ENCODE measurements at places on chromosomes 7 and 10.

DNA sequence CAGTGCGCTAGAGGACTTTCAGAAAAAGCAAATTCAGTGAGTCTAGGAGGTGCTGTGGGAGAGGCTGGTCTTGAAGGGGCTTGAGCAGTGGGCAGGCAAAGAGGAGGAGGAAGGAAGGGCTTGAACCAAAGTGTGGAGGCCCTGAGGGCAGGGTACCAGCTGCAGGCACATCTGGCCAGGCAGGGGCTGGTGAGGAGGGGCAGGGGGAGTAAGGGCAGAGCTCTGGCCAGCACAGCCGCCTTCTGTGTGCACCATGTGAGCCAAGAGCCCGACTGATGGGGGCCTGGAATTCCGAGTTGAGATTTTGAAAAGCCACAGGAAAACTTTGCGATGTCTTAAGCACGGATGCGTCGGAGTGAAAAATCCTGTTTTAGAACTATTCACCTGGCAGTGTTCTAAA, 74.5 kb downstream of the PRPF18 start:
- DNase-seq: no peak

- DNase-seq: no peak
These were observed 117.5 kb upstream of the PRPS1L1 start for GRCh38 chr7:18145160-18145559.

DNA sequence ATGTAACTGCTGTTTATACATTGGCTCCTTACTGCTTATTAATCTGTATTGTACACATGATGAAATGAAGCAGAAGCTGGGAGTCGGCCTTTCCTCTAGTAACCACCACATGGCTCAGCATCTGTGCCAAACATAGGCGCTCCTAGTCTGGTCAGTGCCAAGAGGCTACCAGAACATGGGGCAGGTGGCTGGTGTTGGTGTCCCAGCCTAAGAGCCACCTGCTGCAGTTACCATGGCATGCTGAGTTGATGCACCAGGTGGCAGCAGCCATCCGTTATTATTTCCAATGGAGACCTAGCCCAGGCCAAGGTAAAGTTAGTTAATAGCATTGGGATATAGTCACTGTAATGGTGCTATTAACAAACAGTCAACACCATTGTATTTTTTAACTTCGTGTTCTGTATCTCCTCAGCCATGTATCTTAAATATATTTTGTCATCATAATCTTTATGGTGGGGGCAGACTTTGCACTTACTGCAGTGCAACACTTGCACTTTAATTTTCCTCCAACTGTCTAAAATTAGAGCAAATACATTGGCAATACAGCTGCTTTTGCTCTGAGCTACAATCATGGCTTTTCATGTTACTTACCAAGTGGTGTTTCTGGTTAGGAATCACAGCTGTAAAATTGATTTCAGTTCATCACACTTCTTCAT, 33.1 kb downstream of the HBP1 start:
- DNase-seq: no peak

DNA sequence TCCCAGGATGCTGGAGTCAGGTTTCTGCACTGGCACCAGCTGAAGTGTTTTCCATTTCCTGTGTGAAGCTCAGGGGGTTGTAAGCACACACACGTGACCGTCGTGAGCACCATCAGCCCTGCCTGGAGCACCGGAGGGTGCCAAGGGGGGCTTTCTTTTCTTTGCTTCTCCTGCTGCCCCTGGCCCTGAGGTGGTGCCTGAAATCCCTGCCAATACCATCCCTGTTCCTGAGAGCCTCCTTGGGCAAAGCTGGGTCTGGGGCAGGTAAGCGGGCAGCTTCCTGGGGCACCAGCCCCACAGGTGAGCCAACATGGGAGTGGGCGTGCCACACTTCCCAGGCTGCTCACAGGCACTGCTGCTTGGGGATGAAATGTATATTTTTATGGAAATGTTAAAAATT, 593.6 kb downstream of the DNAJB6 start:
- no peak for DNase-seq

DNA sequence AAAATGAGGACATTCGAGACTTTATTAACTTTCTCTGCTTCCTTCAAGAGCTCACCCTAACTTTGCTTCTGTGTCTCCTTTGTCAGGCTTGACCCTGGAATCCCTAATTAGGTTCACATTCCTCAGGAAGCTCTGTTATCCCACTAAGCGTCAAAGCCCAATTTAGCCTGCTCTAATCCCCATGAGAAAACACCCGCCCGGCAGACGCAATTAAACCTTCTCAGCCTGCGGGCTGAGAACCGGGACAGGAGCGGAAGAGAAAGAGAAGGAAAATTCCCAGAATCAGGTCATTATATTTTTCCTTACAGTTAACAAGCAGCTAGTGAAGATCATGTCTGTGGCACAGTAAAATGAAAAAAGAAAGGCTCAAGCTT, 93.0 kb downstream of the TNS3 start:
- DNase-seq: no peak

GRCh38 chr10:79310200-79310865, 36.9 kb upstream of the PPIF start:
- DNase-seq: no peak

DNA sequence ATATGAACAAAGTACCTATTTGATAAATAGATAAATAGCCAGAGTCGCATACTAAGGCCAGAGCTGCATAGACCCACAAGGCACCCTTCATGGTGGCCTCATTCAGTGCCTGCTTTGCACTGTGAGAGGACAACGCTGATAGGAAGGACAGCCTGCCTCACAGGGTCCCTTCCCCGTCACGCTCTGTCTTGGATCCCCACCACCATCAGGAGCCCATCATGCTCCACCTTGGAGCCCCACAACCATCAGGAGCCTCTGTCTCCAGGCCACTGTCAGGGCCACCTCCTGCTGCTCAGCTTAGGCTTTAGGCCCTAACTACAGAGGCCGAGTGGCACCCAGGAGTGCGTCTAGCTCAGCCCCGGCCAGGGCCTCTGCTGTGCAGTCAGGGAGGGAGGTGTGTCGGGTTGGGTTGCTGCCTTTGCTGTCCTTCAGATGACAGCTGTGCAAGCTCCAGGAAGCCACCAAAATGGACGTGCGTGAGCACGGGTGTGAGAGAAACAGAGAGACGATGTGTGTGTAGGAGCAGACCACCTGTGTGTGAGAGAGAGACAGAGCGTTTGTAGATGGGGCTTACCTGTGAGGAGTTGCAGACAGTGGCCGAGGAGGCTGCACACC, 516.9 kb downstream of the GLRX3 start:
- DNase-seq: no peak

DNA sequence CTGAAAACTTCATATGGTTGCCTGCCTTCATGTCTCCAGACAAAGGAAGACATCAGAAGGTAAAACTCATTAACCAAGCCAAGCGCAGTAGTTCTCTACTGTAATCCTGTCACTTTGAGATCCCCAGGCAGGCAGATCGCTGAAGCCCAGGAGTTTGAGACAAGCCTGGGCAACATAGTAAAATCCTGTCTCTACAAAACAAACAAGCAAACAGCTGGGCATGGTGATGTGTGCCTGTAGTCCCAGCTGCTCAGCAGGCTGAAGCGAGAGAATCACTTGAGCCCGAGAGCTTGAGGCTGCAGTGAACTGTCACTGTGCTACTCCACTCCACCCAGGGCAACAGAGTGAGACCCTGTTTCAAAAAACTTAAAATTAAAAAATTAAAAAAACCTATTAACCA, 467.4 kb upstream of the SORCS1 start:
- no peak for DNase-seq

- no peak for DNase-seq
These were observed 219.4 kb downstream of the ANK3 start for GRCh38 chr10:60170250-60170649.

- no peak for DNase-seq
These were observed 46.1 kb upstream of the MTPN start for GRCh38 chr7:136023134-136023869.

- DNase-seq: peak; percentile 67
These were observed 166.0 kb downstream of the FANK1 start for GRCh38 chr10:126062131-126063032.

DNA sequence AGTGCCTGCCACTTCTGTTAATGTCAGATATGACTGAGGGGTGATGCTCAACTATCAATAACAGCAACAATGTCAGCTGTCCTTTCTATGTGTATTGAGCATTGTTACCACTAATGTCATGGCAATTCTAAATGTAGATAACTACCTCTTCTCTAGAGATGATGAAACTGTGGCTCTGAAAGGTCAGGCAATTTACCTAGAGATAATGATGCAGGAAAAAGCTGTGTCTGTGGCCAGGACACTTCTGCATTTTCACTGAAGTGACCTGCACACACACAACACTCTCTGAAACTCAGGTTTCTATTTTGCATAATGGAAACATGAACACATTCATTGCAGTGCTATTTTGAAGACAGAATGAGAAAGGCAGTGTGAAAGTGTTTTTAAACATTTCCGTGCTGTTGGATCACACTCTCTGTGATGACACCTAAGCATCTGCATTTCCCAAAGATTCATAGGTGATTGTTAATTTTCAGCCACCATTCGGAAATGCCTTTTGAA, 148.2 kb downstream of the KCND2 start:
- no peak for DNase-seq

DNA sequence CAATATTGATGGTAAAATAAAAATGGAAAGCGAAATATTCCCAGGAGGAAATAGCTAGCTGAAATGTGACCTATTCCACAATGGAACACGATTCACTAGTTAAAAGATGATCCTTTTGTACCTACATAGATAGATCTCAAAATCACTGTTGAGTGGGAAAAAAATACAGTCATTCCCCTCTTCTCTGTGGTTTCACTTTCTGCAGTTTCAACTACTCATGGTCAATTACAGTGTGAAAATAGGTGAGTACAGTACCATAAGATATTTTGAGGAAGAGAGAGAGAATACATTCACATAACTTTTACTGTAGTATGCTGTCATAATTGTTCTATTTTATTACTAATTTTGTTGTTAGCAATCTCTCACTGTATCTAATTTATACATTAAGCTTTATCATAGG, 56.0 kb upstream of the COL13A1 start:
- DNase-seq: no peak

GRCh38 chr7:50145226-50145625, 52.2 kb upstream of the ZPBP start:
- DNase-seq: no peak

- no peak for DNase-seq
These were observed 83.9 kb downstream of the WIPF3 start for GRCh38 chr7:29890251-29890650.

GRCh38 chr10:12186323-12186722, 9.4 kb downstream of the NUDT5 start:
- DNase-seq: no peak

GRCh38 chr10:77626266-77626935, 11.2 kb downstream of the KCNMA1 start:
- no peak for DNase-seq

- no peak for DNase-seq
These were observed 123.9 kb downstream of the ADAM12 start for GRCh38 chr10:126264102-126265018.

DNA sequence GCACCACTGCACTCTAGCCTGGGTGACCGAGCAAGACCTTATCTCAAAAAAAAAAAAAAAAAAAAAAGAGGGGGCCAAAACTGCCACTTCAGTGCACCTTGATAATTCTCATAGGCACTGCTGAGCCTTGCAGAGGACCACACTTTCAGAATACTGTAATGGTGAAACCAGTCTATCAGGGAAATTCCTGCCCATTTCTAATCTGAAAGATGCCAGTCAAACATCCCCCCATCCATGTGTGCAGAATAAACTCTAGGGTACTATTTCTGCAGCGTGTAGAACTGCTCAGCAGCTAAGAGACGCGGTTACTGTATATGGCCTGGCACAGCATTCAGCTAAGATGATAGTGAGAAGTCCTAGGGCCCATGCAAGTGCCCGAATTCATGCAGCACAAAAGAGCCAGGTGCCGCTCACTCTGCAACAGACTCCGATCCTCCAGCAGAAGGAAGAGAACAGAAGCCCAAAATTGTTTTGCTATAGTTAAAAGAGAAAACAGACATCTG, 286.8 kb upstream of the KLF14 start:
- DNase-seq: no peak

DNA sequence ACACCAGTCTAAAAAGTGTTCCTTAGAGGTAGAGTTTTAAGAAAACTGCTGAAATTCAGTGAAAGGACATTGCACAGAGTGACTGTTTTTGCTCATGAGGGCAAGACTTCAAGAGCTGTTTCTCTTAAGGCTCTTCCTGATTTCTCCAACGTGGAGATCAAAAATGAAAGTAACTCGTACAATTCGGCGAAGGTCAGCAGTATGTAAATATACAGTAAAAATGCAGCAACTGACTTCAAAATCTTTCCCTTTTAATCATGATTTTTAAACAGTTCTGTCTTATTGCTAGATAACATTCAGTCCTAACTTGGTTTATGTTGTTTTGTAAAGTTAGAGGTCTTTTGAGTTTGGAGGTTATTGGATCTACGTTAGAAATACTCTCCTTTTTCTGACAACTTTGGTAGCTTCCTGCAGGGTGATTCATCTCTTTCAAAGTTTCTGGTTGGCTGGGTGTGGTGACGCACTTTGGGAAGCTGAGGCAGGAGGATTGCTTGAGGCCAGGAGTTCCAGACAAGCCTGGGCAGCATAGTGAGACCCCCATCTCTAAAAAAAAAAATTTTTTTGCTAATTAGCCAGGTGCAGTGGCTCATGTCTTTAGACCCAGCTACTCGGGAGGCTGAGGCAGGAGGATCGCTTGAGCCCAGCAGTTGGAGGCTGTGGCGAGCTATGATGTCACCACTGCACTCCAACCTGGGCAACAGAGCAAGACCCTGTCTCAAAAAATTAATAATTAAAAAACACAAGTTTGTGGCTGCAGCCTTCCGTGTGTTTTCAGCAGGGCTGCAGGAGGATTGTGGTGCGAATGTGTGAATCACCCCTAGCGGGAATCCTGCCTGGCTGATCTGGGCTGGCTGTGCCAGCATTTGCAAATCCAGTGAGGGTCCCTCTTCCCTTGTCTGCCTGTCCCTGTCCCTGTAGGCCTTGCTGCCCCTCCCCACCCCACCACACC, 29.2 kb upstream of the AP5Z1 start:
- DNase-seq: no peak

- no peak for DNase-seq
These were observed 1.4 kb downstream of the FXYD4 start for GRCh38 chr10:43372765-43373361.

DNA sequence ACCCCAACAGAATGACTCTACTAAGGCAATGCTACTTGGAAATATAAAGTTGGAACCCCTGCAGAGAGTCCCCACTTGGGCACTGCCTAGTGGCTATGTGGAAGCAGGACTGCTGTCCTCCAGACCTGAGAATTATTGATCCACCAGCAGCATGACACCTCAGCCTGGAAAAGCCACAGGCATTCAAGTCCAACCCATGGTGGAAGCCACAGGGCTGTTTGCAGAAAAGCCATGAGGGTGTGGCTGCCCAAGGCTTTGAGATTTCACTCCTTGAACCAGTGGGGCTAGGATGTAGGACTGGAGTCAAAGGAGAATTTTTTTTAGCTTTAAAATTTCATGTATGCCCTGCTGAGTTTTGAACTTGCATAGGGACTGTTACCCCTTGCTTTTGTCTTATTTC, 13.6 kb upstream of the GHRHR start:
- no peak for DNase-seq

DNA sequence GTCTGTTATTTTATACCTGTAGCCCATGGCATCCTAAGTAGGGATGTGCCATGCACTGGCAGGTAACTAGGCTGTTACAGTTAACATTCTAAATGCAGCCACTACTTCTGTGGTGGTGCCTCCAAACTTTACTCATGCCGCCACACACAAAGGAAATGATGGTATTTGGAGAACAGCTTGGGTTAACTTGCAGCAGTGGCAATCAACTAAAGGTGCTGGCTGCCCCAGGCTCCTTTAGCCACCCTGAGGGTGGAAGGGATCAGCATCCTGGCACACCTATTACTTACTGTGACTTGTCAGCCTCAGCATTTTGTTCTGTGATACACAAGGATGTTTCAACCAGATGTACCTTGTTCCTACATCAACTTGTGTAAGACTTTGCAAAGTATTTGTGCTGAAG, 221.8 kb upstream of the PPP1R3A start:
- DNase-seq: no peak

- DNase-seq: no peak
These were observed 46.3 kb upstream of the CTBP2 start for GRCh38 chr10:125206623-125207022.

Data from GOT3 (cell line).